SIG-M5 (cell line): ENCODE measurements at places on chromosomes 11 and 22.
A peak's percentile ranks its signal among the peaks of the same experiment; 100 is the strongest.

GRCh38 chr22:27507935-27508526 is 293.5 kb downstream of the MN1 start:
- DNase-seq: no peak

DNA sequence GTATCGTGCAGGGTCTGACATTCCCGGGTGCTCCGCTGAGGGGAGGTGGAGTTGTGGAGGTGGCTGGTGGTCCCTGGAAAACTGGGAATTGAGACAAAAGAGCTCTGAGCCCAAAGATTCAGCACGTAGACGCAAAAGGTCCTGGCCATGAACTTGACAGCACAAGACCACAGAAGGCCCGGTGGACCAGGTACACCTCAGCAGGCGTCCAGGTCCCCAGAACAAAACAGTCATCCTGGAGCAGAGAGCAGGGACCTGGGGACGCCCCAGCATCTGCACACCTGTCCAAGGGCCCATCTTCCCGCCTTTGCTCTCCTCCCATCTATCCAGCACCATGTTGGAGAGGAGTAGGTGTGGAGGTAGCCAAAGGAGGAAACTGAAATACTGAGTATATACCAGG is 13.8 kb upstream of the MB start:
- no peak for DNase-seq

DNA sequence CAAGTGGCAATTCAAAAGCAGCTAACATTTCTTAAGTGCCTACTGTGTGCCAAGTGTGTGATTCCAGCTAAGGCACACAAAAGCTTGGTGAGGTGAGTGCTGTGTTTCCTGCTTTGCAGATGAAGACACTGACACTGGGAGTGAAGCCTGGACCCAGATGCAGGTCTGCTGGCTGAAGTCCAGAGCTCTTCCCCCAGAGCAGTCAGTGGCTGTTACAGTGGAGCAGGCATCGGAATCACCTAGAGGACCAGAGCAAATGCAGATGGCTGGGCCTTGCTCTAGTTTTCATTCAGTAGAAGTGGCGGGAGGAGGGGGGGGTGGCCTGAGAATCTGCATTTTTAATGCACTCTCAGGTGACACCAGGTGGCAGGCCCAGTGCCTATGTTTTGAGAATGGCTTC is 342.3 kb downstream of the CADM1 start:
- no peak for DNase-seq

DNA sequence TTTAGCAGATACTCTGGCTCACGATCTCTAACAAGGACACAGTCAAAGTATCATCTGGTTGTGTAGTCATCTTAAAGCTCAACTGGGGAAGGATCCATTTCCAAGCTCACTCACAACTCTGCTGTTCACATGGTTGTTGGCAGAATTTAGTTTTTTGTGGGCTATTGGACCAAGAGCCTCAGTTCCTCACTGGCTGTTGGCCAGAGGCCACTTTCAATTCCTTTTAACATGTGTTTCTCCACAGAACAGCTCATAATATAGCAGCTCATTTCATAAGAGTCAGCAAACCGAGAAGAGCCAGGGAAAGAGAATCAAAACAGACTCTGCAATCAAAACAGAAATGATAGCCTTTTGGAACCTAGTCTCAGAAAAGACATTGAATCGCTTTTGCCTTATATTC is 22.6 kb downstream of the IZUMO1R start:
- no peak for DNase-seq

GRCh38 chr11:20010156-20010850 is 150.0 kb downstream of the DBX1 start:
- DNase-seq: no peak

DNA sequence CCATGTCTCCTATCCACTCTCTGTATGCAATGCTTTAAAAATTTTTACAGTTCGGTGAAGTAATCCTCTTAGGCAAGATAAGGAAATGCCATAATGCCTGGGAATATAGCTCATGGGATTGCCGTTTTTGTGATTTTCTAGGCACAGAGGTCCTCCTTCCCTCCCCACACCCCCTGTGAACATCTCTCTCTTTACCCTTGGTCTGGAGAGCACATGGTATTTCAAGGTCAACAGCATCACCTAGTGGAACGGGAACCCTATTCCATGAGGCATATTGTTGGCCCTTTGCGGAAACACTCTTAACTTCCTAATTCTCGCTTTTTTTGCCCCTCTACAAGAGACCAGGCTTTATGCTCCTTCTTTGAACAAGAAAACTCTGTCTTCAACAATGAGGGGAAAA is 8.8 kb downstream of the NXPE4 start:
- DNase-seq: no peak

DNA sequence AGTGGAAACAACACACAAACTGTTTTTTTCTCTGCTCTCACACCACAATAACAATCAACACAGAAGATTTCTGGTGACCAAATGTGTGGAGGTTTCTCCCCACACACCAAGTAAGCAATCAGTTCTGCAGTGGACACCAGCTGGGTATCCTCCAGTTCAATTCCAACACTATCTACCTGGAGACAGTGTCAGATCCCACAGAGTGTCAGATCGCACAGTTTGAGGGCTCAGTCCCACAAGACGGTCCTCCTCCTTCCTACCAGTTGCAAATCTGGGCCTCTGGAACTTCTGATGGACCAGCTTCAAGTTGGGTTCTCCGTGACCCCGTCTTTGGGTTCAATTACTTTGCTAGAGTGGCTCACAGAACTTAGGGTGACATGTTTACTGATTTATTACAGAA is 9.0 kb downstream of the SWAP70 start:
- DNase-seq: no peak

- DNase-seq: no peak
Measured at GRCh38 chr22:40951795-40952605, 822 bp downstream of the RBX1 start.

GRCh38 chr22:30390974-30391691 is 3.9 kb upstream of the RNF215 start:
- no peak for DNase-seq

DNA sequence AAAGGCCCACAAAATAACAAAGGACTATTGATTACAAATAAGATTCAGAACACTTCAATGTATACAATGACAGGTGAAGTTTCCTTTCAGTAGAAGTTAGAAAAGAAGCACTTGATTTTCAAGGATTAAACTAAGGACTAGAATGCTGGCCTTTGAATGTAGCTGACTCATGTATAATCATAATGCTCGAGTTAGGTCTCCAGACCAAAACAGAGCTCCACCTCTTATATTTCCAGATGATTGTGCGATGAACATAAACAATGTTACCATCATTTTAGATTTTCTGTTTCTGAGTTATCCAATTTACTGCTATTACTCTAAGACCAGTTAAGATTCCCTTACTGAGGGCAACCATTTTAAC is 40.4 kb upstream of the RAPSN start:
- DNase-seq: no peak

DNA sequence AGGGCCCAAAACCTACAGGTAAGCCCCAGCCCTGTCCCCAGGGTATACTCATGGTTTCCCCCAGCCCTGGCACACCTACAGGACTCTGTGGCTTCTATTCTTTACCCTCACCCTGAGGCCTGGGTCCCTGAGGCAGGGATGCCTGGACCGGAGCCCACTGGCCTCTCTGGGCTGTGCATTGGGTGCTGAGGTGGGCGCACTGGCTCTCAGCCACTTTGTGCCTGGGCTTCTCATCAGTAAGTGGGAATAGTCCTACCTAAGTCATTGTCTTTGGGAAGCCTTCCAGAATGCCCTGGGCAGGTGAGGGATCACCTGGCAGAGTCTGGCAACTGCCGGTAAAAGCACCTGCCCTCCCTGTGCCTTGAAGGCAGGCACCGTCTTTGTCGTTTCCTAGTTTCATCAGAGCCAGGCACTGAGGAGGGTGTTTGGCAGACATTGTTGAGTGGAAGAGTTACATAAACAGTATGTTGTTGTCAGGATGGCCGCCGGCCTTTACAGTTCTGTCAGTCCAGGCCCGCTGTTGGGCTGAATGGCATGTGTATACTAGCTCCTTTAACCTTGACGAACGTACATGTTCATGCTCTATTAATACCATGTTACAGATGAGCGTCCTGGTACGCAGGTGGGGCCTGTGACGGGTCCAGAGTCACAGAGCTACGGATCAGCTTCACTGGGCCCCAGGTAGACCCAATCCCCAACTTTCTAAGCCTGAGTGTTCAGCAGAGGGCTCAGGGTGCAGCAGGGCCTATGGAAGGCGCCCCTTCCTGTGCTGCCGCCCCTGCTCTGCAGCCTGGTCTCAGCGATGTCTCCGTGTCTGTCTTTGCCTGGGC is 23.0 kb downstream of the SHANK3 start:
- no peak for DNase-seq

- no peak for DNase-seq
Measured at GRCh38 chr11:37841016-37841415, 1243.0 kb upstream of the RAG2 start.

- DNase-seq: no peak
Measured at GRCh38 chr11:76236092-76236999, 30.0 kb upstream of the WNT11 start.

- no peak for DNase-seq
Measured at GRCh38 chr11:36628765-36629244, 30.8 kb upstream of the RAG2 start.

GRCh38 chr11:33448461-33449130 is 191.4 kb downstream of the HIPK3 start:
- no peak for DNase-seq

DNA sequence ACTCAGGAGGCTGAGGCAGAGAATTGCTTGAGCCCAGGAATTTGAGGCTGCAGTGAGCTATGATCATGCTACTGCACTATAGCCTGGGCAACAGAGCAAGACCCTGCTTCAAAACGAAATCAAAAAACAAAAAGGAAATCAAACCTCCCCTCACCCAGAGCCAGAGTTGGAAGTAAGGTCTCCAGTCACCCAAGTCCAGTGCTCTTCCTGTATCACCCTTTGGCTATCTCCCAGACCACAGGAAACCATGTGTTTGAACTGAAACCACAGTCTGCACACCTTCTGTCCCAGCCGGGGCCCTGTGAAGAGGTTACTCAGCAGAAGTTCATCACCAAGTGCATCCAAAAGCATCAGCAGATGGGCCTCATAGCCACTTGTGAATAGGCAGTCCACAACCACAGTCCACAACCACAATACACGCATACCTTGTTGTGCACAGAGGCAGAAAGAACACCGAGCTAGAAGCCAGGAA is 4.6 kb downstream of the MYH9 start:
- no peak for DNase-seq

- no peak for DNase-seq
Measured at GRCh38 chr22:34847072-34847471, 218.9 kb upstream of the ISX start.

GRCh38 chr11:64881476-64881875 is 3.1 kb upstream of the EHD1 start:
- no peak for DNase-seq

- no peak for DNase-seq
Measured at GRCh38 chr11:132248580-132248979, 878.2 kb downstream of the NTM start.

DNA sequence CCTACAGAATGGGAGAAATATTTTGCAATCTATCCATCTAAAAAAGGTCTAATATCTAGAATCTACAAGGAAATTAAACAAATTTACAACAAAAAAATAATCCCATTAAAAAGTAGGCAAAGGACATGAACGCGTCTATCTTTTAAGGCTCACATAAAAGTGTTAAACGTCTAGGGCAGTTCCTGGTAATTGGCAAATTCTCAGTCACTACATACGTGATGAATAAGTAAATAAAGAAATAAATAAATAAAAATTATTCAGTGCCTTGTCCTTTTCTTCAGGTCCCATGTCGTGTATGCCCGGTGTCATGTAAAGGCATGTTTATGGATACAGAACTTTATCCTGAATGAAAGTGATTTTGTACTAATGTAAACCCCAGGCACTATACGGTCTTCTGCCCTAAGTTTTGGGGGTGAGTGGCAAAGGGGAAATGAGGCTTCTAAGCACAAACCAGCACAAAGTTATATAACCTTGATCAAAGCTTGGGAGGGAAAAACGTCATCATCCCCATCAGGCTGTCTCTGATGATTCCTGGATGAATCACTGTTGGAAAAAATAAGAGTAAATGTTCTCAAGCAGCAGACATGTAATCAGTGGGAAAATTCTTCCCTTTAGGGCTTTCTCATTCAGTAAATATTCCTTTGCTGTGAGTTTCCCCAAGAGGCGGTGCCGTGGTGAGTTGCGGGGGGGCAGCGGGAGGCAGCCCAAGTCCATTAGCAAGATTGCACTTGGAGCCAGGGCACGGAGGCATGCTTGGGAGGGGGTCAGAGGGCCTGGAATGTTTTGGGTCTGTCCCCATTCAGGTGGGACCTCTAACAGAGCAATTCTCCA is 30.4 kb upstream of the MICAL2 start:
- no peak for DNase-seq

DNA sequence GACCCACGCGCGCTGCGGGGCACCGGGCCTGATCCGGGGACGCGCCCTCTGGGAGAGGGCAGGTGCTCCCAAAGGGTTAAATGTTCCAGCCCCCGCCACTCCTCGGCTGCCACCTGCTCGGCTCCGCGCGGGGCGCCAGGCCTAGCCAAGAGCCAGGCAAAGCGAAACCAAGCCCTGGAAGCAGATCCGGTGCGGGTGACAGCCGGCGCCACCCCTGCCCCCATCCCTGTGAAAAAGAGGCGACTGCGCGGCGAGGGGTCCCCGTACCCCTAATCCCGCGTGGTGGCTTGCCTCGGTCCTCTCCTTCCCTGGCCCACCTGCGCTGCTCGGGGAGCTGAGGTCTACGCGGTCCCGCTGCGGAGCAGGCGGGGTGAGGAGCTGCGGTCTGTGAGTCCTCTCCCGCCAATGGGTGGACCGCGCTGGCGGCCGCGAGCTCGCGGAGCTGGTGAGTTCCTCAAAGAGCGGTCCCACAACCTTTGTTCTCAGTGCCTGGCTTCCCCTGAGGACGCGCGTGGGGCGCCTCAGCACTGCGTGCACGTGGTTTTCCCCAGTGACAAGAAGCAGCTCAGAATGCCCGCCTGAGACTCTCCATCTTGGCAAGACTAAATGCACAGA is at the start of gene ME3:
Gene ME3, minus strand, starts transcription at position 610 of the 615 bp plus-strand sequence.
- no peak for DNase-seq

GRCh38 chr22:23409976-23410375 is 170.1 kb downstream of the IGLL1 start:
- DNase-seq: no peak

- DNase-seq: no peak
Measured at GRCh38 chr11:117413616-117414015, 86.0 kb downstream of the CEP164 start.

GRCh38 chr11:67270256-67271204 is 4.3 kb downstream of the GRK2 start:
- DNase-seq: peak; percentile 32
